T-helper 9 cell (primary cell): ENCODE measurements at places on chromosomes 5 and 9.

DNA sequence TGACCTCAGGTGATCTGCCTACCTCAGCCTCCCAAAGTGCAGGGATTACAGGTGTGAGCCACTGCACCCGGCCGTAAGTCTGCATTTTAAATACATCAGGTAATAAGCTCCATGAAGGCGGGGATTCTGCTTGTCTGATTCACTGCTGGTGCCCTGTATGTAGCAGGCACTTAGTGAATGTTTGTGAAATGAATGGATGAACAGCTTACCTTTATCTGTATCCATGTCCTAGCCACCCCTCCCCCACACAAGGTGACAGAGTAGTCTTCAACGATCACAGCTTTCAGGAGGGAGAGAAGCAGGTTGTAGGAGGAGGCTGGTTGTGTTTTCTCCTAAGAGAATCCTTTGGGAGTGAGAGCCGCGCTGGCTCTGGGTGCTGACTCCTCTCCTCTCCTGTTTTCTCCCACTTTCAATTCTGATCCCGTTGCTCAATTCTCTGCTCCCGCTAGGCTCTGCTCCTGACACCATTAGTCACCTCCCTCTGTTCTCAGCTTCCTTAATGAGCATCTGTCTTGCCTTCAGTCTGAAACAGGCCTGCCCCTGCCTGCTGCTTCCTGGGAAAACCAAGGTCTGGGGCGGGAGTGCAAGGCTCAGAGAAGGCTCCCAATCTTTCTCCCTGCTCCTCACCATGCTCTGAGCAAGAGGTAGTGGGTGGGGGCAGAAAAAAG is 88.8 kb upstream of the CTNNA1 start:
- no peak for DNase-seq

- no peak for DNase-seq
These were observed 193.6 kb downstream of the MTRR start for GRCh38 chr5:8062521-8062920.

DNA sequence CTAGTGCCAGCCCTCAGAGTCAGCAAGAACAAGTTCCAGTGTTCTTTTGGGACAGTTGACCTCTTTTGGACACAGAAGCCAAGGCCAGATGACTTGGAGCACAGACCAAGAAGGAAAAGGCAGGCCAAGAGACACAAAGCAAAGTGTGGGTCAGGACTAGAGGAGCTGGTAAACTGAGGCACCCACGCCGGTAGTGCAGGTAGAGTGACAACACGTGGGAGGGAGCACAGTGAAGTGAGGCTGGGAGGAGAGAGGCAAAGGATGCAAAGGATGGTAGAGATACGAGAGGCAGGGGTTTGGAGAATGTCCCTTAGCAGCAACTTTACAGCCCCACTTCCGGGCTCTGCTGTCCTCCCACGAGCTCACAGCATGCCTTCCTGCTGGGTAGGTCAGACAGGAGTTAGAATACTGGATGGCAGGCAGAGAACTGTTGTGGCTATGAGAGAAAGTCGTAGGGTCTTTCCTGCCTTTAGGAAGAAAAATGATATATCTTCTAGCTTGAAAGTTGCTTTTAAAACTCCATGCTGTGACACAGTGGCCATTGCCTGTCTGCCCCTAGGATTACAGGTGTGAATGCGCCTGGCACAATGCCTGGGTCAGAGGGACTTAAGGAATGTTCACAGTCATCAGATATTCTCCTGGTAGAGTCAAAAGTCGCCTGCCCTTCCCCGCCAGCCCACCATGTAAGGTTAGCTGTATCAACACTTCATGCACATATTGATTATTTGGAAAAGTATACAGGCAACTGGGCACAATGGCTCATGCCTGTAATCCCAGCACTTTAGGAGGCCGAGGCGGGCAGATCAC is 97.9 kb downstream of the PDE8B start:
- no peak for DNase-seq

- no peak for DNase-seq
These were observed 338.2 kb upstream of the TLE4 start for GRCh38 chr9:79233542-79233941.

- no peak for DNase-seq
These were observed 53.5 kb upstream of the IL7R start for GRCh38 chr5:35803191-35803651.

DNA sequence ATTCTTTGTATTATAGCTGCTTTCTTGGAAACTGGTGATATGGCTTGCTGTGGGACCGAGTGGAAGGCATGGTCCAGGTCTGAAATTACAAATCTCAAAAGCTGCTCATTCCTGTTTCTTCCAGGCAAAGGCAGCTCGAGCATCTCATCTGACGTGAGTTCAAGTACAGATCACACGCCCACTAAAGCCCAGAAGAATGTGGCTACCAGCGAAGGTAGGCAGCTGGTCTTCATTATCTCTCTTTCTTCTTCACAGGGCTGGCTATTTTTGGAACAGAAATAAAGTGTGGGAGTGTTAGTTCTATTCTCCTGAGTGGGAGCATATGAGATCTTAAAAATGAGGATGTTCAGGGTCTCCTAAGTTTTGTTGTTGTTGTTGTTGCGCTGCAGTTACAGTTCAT is 115.9 kb downstream of the FBXL7 start:
- DNase-seq = no peak

GRCh38 chr9:93093877-93094657 is 1.9 kb upstream of the CARD19 start:
- DNase-seq = no peak

GRCh38 chr9:71755869-71756268 is 12.4 kb downstream of the CEMIP2 start:
- no peak for DNase-seq

DNA sequence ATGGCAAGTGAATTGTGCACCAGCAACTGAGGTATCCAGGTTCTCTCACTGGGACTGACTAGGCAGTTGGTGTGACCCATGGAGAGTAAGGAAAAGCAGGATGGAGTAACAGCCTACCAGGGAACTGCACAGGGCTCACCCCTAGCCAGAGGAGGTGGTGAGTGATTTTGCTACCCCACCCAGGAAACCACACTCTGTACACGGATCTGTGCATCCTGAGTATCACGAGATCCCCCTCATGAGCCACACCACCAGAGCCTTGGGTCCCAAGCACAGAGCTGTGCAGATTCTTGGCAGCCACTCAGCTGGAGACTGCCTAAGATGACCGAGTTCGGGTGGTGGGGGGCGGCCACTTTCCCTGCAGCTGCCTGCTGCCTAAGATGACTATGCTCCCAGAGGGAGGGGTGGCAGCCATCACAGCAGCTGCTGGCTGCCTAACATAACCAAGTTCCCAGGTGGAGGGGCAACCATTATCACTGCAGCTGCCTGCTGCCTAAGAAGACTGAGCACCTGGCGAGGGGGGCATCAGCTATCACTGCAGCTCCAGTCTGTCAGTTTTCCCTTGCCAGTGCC is 48.4 kb upstream of the EFNA5 start:
- no peak for DNase-seq

DNA sequence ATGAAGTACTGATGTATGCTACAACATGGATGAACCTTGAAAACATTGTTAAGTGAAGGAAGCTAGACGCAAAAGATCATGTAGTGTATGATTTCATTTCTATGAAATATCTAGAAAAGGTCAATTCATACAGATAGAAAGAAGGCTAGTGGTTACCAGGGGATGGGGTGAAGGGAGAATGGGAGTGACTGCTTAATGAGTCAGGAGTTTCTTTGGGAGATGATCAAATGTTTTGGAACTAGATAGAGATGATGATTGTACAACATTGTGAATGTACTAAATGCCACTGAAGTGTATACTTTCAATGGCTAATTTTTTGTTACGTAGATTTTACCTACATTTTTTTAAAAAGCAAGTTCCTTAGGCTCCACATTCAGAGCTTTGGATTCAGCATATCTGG is 14.9 kb upstream of the DELE1 start:
- no peak for DNase-seq

DNA sequence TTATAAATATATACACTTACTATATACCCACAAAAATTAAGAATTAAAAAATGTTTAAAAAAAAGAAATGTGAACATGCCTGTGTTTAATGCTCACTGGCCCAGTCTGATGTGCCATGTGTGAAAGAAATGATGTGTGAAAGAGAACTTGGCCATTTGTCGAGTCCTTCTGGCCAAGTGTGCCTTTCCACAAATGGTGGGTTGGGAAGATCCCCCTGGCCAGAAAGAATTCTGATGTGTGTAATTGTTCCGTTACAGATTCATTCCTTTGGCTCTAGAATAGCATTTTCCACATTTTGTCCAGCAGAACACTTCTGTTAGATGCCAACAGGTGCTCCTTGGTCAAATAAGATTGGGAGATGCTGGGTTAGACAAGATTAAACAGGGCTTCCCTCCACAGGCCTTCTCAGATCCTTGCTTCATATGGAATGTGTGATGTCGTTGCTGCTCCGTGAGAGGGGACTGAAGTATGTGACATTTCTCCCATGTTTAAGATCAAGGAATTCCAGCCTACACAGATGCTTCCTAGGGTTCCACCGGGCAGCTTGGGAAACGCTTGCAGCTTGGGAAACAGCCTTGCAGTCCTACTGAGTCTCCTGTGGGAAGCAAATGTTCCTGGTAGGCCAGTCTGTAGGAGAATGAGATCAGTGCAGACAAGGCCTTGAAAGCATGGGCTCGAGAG is 32.1 kb downstream of the GDNF start:
- DNase-seq = no peak

DNA sequence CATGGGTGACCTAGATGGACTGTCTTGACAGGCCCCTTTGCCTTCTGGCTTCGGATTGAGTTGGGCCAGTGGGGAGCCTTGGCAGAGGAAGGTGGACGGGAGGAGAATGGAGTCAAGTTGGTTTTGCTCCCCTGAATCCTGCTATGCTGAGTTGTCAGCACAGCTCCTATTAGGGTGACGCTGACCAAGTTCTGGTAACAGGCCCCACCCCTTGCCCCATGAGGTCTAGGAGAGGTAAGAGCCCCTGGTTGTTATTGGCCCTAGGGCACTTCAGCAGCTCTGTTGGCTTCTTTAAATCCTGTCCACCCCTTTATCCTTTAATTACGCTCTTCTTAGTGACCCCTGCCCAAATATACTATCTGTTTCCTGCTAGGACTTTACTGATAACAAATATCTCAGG is 39.4 kb upstream of the KIF2A start:
- no peak for DNase-seq

- DNase-seq = no peak
These were observed 233.3 kb upstream of the TAS2R1 start for GRCh38 chr5:9863486-9863885.

DNA sequence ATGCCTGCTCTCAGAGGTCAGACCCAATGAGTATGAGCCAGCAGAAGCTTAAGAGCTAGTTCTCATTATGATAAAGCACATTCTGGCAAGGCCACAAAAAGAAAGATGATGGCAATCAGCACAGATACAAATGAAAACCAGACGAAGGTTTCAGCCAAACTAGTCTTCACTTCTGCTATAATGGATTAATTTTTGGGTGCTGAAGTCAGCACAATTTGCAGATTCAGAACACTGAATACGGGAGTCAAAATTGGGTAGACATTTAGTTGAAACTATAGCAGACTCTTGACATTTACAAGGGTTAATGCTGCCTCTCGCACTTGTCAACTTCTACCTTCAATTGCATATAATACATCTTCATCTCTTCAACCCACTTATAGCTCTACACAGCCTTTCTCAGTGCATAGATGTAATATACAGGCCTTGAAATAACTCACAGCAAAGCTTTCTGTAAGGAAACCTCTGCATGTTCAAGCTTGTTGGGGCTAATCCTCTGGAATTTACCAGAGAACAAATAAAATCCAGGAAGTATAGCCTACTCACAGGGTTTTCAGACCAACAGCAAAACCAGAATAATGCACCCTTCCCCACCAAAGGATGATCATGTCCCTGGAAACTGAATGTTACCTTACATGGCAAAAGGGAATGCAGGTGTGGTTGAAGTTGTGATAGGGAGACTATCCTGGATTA is 77.1 kb downstream of the BAAT start:
- no peak for DNase-seq

GRCh38 chr9:114002271-114002985 is 75.7 kb downstream of the AMBP start:
- no peak for DNase-seq

GRCh38 chr9:10566848-10567247 is 46.0 kb downstream of the PTPRD start:
- DNase-seq = no peak

DNA sequence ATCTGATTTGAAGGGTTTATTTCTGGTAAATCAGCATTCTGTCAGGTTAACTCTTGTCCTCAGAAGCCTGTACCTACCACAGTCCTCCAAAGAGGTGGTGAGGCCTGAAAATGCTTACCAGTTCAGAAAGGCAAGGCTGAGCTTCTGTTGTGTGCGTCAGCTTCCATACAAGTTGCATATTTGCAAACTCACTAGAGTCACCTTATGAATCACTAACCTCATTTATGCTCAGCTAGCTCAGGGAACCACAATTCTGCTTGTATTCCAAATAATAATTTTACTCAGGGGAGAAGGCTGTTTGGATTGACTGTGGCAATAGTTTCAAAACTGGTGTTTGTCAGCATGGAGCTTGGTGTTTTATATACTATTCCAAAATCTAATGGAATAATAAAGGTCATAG is 355.1 kb upstream of the RFX3 start:
- DNase-seq = no peak
